A549 treated with DMSO at 1 μM for 4 hours (cell line): ENCODE measurements at places on chromosomes 6 and 20. TPM values are rescaled to one million over a fixed set of nuclear protein-coding genes. Genes with fewer than 3 reads are reported as not detected.

Gene FAM83B
- total RNA-seq: 0.06 to 0.16 TPM (median 0.08 TPM) in 5 replicates

Gene DYNLT2
- total RNA-seq: 0.62 to 0.90 TPM (median 0.69 TPM) in 5 replicates

Gene ISM1
- total RNA-seq: 0.16 to 0.71 TPM (median 0.41 TPM) in 5 replicates

Gene IP6K3
- total RNA-seq: 0.06 to 0.15 TPM (median 0.09 TPM) in 5 replicates

Gene CCND3
- 159 to 199 TPM (median 189 TPM) in 5 replicates for total RNA-seq

Gene OPN5
- not detected in 5 replicates for total RNA-seq

Gene TTBK1
- total RNA-seq: 0.03 to 0.09 TPM (median 0.06 TPM) in 4 of 5 replicates, not detected in the other

Gene ZFP64
- 19.5 to 22.4 TPM (median 19.8 TPM) in 5 replicates for total RNA-seq

Gene GABRR1
- not detected in 5 replicates for total RNA-seq

Gene SPATS1
- total RNA-seq: not detected in 5 replicates

Gene FABP7
- total RNA-seq: not detected in 5 replicates

Gene CALHM6
- 0.45 TPM in 1 of 5 replicates, not detected in the others for total RNA-seq

Gene KIF25
- 0.06 to 0.07 TPM in 2 of 5 replicates, not detected in the others for total RNA-seq

Gene OR10C1
- total RNA-seq: not detected in 5 replicates

Gene NKX2-4
- 0.03 to 0.08 TPM (median 0.07 TPM) in 3 of 5 replicates, not detected in the others for total RNA-seq

Gene SLC17A9
- total RNA-seq: 0.02 to 0.19 TPM (median 0.09 TPM) in 3 of 5 replicates, not detected in the others

Gene DEFB132
- total RNA-seq: not detected in 5 replicates

Gene LST1
- 0.20 to 0.26 TPM in 2 of 5 replicates, not detected in the others for total RNA-seq

Gene MEP1A
- not detected in 5 replicates for total RNA-seq

Gene CCN5
- total RNA-seq: 24.1 to 33.0 TPM (median 26.6 TPM) in 5 replicates

Gene HLA-DQB2
- total RNA-seq: not detected in 5 replicates

Gene SLC26A8
- total RNA-seq: not detected in 5 replicates
